ENCODE measurements at places on chromosomes 5 and 9.

DNA sequence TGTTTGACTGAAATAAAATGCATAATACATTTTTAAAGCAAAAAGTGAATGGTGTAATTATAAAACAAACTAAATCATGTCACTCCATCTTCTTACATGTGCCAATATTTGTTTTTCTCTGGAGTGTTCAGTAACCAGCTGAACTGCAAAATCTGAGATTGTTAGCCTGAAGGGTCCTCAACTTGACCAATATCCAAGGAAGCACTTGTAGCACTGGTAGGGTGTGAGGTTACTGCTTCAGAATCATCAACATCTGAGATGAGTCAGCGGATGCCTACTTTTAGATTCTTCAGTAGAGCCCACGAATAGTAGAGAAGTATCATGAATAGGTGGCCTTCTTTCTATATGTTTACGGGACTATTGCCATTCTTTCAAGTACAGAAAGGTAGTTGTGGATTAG lies 226.7 kb downstream of the TLE4 start:
- no peak for DNase-seq

GRCh38 chr5:160289721-160290120 lies 22.6 kb downstream of the CCNJL start:
- no peak for DNase-seq

DNA sequence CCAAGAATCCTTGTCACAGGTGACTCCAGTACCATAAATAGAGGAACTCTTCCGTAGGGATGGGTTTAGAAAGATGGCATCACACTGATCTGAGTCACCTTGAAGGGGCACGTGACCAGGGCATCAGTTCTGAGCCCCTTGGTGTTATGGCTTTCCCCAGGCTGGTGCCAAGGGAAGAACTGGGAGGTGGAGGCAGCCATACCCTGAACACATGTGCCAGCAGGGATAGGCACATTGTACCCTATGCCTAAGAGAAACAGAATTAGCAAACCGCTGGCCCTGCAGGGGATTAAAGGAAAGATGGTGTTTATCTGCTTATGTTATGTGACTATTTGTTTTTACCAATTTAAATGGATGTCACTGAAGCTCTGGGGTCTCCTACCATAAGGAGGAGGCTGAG lies 196.2 kb downstream of the RGS3 start:
- no peak for DNase-seq

GRCh38 chr9:87557996-87558395 lies 60.3 kb downstream of the DAPK1 start:
- no peak for DNase-seq

DNA sequence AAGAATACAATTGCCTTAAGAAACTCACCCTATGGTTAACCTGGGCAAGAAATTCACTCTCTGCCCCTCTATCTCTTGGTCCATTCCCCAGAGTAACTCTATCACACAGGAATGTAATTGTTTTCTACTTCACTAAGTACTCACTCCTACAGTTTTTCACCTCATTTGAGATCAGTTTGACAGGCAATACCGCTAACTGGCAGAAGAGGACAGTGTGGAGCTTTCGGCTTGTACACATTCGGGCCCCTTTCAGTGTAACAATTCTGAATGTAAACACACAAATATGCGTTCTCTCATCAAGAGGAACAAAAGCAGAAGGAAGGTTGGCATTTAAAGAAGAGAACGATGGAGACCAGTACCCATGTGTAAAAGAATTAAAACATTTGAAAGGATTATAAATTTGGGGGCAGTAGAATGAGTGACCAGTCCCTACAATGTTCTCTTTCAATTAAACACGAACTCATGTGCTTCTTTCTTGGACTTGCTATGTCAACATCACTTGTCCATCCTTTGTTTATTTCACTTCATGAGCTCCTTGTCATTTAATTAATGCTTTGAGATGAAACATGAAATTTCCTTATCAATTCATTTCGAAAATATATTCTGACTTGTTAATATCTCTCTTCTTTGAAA lies 188.5 kb upstream of the GRAMD2B start:
- DNase-seq = no peak

GRCh38 chr9:33133186-33133585 lies 34.0 kb downstream of the B4GALT1 start:
- no peak for DNase-seq

GRCh38 chr9:133282464-133283238 lies 7.7 kb upstream of the ABO start:
- DNase-seq = no peak

DNA sequence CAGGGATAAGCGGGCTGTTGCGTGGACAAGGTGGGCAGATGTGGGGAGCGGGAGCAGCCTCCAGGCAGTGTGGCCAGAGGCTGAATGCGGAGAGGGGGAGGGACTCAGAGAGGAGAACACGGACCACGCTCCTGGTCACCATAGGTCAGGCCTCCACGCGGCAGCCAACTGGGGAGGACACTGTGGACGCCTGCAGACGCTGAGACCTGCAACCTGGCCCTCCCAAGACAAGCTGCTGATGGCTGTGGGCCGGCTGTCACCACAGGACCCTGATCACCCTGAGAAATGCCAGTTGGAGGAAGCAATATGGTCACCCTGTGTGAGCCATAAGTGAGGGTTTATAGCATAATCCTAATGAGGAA lies 16.8 kb downstream of the LPCAT1 start:
- no peak for DNase-seq

GRCh38 chr9:91519520-91520277 lies 96.1 kb upstream of the NFIL3 start:
- DNase-seq = no peak

DNA sequence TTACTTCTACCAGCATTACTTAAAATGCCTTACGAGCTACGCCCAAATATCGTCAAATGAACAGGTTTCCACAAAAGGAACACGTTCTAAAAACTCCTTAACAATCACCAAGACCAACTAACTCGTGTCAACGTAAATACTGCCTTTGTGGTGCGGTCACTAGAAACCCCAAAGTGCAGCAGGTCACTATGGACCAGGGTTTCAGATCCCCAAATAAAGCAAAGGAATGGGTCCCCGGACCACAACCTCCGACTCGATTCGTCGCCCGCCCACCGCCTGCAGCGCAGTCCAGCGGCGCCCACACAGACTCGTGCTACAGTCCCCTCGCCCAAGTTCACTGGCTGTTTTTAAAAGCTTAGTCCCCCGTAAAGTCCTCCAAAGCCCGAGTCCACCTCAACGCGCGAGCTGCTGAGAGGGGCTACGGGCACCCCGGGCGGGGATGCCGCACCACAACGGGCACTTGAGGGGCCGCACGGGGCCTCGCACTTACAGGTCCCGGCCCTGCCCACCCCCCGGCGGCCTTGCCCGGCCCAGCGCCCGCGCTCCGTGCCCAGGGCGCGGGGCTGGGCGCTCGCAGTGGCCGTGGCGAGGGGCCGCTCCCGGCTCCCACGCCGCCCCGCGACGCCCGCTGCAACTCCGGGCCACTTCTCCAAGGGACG lies 1.1 kb downstream of the NFIB start:
- DNase-seq = no peak

GRCh38 chr5:93620487-93621326 lies 37.7 kb downstream of the NR2F1 start:
- no peak for DNase-seq

Measured in activated CD4-positive, alpha-beta T cell treated with anti-CD3 and anti-CD28 coated beads for 1 hour (primary cell).